Fibroblast of mammary gland (primary cell): ENCODE measurements at places on chromosomes 7 and 10.

- no peak for DNase-seq
Measured at GRCh38 chr10:120005207-120006201, 113.0 kb downstream of the SEC23IP start.

GRCh38 chr7:149048805-149049204, 20.5 kb upstream of the PDIA4 start:
- DNase-seq, result no peak

DNA sequence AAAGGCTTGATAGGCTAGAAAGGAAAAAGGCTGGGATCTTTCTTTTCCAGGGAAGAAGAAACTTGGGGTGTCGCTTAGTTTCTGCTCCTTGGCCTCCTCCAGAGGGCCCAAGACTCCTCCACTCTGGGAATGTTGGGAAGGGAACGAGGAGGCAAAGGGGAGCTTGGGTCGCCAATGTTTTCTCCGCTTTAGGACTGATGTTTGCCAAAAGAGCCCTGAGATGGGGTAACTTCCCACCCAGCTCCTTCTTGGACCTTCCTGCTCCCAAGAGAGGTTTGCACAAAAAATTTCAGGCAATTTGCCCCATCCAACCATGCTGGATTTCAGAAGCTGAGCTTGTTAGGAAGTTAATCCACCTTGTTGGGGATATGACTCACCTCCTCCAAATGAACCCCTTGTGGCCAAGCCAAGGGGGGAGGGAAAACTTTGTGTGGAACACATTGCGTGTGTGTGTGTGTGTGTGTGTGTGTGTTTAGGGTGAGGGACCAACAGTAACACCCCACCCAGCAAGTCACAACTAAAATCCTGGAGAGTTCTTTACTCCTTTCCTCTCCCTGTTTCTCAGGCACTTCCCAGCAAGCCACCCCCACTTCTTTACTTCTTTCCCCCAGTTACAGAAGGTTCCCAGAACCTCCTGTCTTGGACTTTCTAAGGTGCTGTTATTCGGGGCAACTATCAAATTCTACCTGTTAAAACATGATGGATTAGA, 8.7 kb upstream of the HOXA2 start:
- DNase-seq, result peak; percentile 91

DNA sequence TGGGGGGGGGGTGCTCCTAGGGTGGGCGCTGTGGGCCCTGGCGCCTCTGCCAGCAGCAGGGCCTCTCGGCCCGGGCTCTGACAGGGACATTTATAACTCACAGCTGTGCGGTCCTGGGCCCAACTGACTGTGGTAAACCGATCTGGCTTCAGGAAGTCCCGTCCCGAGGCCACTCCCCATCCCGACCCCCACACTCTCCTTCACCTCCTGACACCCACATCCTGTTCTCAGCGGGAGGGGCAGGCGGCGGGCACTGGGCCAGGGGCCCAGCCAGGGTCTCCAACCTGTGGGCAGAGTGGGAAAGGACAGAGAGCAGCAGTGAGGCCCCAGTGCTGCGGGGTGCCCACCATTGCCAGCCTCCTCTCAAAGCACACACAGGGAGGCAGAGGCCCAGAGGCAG, 69.1 kb downstream of the ZMIZ1 start:
- peak; percentile 53 for DNase-seq

- DNase-seq, result no peak
Measured at GRCh38 chr7:37768611-37769010, 79.8 kb upstream of the NME8 start.

- DNase-seq, result peak; percentile 96
Measured at GRCh38 chr7:16028103-16028502, 341.6 kb upstream of the MEOX2 start.

DNA sequence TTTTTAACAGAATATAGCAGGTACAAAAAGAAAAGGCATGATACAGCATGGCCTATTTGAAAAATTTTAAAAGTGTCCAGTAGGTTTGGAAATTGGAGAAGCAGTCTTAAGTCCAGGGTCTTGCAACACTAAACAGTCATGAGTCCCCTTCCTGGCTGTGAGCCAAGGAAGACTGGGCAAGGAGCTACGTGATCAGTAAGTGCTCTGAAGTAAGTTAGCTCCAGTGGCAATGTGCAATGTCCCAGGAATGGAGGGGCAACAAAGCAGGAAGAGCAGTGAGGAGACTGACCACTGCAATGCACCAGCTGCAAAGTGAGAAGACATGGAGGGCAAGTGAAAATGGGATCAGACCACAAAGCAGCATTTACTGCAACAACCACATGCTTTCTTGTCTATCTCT, 72.9 kb upstream of the GRID1 start:
- DNase-seq, result peak; percentile 93

GRCh38 chr7:30027065-30027456, 559 bp upstream of the FKBP14 start:
- peak; percentile 62 for DNase-seq

GRCh38 chr7:474605-475424, 44.8 kb downstream of the PDGFA start:
- no peak for DNase-seq

DNA sequence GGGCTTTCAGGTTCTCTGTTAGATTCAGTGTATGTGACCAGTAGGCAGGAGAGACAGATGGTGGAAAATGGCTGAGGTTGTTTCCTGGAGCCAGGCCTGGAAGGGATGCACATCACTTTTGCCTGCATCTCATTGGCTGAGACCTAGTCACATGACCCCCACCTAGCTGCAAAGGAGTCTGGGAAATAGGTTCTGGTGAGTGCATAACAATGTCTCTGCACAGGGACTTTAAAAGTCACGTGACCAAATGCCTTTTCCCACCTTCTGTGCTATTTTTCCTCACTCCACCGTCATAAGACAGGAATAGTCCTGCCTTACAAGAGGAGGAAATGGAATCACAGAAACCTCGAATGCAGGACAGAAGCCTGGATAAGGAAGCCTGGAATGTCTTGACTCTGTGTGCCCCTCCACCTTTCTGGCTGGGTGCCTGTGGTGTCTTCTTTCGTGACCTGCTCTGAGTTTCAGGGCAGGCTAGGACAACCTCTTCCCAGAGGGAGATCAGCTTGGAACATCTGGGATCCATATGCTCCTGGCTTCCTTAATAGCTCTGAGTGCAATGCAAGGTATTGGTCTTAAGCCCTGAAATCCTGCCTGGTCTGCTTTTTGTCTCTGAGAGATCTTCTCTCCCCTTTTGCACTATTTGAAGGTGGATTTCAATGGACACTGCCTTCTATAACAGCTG, 139.9 kb upstream of the ZNF438 start:
- peak; percentile 95 for DNase-seq

- DNase-seq, result peak; percentile 79
Measured at GRCh38 chr7:112192236-112193154, 13.7 kb downstream of the DOCK4 start.

GRCh38 chr7:105346593-105347322, 42.0 kb downstream of the SRPK2 start:
- DNase-seq, result no peak

DNA sequence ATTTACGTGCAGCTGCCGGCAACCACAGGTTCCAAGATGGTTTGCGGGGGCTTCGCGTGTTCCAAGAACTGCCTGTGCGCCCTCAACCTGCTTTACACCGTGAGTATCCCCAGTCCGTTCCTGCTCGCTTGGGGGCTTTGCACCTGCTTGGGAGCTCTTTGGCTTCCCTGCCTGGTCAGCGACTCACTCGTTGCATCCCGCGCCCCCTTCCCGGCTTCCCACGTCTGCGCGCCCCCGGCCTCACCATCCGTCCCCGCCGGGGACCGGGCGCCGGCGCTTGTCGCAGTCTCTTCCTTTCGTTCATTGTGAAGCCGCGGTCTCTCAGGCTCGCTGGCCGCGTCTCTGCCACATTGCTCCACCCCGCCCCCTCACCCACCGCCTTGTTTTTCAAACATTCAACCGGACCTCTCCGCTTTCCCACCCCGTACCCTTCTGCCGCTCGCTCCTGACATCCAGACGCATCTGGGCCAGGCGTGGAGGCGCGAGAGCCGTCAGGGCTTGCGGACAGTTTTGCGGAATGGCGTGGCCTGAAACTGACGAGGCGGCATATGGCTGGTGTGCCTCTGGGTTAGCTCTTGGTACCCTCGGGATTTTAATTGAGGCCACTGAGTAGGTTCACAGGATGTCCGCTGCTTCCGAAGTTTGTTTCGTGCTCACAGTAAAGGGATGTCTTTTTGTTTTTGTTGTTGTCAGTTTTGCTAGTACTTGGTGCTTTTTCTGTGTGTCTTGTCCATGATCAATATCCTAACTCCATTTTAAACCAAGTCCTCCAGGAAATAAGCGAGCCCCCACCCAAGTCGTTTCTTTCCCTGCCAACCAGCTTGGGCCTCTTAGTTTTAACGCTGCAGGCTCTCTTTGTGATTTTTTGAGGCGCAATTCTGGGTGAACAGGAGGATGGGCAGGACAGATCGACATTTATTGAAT, 639 bp downstream of the TSPAN13 start:
- DNase-seq, result no peak

DNA sequence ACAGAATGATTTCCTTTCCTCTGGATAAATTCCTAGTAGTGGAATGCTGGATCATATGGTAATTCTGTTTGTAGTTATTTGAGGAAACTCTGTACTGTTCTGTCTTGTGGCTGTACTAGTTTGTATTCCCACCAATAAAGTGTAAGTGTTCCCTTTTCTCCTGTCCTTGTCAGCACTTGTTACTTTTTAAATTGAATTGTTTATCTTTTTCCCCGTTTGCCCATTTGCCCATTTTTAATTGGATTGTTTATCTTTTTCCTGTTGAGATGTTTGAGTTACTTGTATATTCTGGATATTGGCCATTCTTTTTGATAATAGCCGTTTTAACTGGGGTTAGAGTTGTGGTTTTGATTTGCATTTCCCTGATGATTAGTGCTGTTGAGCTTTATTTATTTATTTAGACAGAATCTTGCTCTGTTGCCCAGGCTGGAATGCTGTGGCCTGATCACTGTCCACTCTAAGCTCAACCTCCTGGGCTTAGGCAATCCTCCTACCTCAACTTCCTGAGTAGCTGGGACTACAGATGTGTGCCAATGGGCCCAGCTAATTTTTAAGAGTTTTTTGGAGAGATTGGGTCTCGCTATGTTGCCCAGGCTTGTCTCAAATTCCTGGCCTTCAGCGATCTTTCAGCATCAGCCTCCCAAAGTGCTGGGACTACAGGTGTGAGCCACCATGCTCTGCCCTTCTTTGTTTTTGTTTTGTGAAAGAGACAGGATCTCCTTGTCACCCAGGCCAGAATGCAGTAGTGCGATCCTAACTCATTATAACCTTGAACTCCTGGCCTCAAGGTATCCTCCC, 23.0 kb downstream of the BMPR1A start:
- DNase-seq, result peak; percentile 65

GRCh38 chr10:87092861-87093631, 1.6 kb downstream of the GLUD1 start:
- peak; percentile 52 for DNase-seq

- no peak for DNase-seq
Measured at GRCh38 chr10:96968682-96969423, 136.8 kb downstream of the LCOR start.

DNA sequence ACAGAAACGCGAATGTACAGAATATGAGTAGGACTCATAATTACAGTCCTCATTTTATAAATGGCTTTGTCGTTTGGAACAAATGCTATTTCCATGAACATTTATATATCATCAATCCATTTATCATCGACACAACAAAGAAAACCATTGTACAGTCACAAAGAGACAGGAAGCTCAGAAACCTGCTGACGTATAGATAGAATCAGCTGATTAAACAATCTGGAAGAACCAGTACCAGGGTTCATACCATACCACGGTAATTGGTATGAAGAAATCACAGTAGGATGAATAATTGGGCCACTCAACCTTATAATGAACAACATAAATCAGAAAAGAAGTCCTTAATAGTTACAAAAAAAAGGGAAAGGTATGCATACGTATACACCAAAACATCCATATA, 295.0 kb downstream of the PARD3 start:
- DNase-seq, result no peak

DNA sequence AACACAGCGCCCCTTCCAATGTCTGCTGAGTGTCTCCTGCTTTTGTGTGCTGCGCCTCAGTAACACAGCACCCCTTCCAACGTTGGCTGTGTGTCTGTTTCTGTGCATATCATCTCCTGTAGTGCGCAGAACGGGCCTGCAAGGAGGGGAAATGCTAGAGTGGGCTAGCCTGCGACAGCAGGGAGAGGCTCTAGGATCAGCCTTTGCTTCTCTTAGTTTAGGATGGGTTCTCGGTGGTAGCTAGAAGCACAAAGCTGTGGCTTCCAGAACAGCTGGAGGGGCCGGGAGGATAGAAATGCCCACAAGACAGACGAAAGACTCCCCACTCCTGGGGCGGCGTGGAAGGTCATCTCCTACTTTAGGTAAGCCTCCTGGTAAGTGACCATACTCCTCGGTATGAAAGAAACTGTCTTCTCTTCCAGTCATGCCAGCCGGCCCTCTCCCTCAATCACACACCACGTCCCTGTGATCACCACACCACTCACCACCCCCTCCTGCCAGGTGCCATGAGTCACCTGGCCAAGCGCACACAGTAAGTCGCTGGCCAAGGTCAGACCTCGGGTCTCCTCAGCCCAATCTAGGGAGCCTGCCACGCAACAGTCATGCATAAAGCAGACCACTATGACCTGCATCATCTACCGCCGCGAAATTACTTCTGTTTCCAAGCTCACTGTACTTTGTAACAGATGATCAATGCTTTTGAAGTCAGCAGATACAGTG, 4.8 kb downstream of the PITRM1 start:
- DNase-seq, result no peak

- peak; percentile 10 for DNase-seq
Measured at GRCh38 chr7:43516581-43517342, 66.1 kb upstream of the STK17A start.

- DNase-seq, result no peak
Measured at GRCh38 chr7:78345293-78345911, 546.8 kb downstream of the PHTF2 start.

DNA sequence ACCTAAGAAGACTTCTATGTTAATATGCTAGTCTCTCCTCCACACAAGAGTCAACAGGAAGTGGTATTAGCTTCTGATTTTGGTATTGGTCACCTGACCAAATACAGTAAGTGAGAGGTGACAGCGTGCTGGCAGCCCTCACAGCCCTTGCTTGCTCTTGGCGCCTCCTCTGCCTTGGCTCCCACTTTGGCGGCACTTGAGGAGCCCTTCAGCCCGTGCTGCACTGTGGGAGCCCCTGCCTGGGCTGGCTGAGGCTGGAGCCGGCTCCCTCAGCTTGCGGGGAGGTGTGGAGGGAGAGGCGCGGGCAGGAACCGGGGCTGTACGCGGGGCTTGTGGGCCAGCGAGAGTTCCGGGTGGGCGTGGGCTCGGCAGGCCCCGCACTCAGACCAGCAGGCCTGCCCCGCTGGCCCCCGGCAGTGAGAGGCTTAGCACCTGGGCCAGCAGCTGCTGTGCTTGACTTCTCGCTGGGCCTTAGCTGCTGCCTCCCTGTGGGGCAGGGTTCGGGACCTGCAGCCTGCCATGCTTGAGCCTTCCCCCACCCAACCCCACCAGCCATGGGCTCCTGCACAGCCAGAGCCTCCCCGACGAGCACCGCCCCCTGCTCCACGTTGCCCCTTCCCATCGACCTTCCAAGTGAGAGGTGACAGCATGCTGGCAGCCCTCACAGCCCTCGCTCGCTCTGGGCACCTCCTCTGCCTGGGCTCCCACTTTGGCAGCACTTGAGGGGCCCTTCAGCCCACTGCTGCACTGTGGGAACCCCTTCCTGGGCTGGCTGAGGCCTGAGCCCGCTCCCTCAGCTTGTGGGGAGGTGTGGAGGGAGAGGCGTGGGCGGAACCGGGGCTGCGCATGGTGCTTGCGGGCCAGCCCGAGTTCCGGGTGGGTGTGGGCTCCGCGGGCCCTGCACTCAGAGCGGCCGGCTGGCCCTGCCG, 4.2 kb upstream of the ACSL5 start:
- no peak for DNase-seq
